ENCODE measurements at places on chromosomes 4 and X.

- DNase-seq: no peak
Observed at GRCh38 chr4:71872767-71873415, 89.0 kb upstream of the GC start.

DNA sequence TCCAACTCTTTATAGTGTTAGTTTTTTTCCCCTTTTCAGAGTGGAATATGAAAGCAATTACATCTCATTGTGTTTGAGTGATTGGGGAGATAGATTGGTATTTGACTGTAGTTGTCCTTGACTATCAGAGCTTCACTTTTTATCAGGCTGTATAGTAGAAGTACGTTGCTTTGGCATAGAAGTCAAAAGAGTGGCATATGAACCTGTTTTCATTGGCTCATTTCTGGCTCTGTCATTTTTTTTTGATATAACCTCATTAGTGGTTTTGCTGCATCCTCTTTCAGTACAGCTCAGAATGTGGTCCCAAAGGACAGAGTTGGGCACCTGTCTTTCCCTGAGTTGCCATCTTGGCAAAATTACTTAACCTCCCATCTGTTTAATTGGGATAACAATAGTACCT lies 1.4 kb downstream of the TMA16 start:
- no peak for DNase-seq

- no peak for DNase-seq
Observed at GRCh38 chrX:35726176-35726575, 72.0 kb upstream of the MAGEB16 start.

- DNase-seq: no peak
Observed at GRCh38 chr4:17206829-17207801, 304.8 kb downstream of the QDPR start.

DNA sequence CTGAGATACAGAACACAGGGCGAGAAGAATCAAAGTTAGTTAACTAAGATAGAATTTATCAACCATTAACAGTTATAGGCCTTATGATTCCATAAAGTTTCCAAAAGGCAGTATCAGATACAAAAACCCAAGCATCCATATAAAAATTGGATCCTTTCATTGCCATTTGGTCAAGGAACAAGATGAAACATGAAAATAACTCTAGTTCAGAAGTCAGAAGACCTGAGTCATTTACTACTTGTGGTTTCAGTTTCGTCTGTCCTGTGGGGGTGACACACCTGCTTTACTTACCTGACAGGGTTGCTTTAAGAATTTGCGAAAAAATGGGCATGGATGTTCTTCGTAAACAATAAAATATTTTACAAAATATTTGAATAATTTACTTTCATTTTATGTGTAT lies 130.8 kb downstream of the ANAPC10 start:
- no peak for DNase-seq

Measured in HFF-Myc (cell line).